Motor neuron (in vitro differentiated cells): ENCODE measurements at places on chromosomes 2 and 18. TPM values are rescaled to one million over a fixed set of nuclear protein-coding genes. Genes with fewer than 3 reads are reported as not detected.

STPG4 gene
- 0.13 and 0.22 TPM in 2 replicates for total RNA-seq

DNA sequence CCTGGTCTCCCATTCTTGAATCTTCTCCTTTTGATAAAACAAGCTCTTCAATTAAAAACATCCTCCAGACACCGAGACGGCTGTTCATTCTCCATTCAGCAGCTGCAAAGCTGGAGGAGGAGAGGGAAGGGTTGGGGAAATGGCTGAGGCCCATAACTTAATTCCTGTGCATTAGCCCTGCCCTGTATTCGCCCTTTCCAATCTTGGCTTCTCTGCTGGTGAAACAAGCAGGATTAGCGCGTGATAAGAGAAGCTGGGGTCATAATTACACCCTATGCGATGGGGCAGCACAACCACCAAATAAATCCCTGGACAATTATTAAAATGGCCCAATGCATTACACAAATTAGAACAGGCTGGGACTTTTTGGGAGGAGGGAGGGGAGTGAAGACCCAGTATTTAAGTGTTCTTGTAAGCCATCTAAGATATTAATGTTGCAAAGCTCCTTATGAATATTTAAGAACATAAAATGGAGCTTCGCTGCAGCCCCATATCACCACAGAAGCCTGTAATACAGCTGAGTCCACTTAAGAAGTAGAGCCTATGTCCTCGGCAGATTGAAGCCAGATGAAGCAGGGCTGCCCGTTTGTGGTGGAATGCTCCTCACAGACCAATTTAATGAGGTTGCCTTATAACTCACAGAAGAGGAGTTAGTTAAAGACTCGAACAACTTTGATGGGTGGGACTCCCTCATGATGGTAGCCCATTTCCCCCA, 176.6 kb upstream of the SKOR2 start:
- ATAC-seq, result no peak

PMAIP1 gene
- 6.0 and 8.2 TPM in 2 replicates for total RNA-seq

GRCh38 chr2:101873543-101873942, 118.2 kb upstream of the IL1R2 start:
- ATAC-seq, result no peak

DNA sequence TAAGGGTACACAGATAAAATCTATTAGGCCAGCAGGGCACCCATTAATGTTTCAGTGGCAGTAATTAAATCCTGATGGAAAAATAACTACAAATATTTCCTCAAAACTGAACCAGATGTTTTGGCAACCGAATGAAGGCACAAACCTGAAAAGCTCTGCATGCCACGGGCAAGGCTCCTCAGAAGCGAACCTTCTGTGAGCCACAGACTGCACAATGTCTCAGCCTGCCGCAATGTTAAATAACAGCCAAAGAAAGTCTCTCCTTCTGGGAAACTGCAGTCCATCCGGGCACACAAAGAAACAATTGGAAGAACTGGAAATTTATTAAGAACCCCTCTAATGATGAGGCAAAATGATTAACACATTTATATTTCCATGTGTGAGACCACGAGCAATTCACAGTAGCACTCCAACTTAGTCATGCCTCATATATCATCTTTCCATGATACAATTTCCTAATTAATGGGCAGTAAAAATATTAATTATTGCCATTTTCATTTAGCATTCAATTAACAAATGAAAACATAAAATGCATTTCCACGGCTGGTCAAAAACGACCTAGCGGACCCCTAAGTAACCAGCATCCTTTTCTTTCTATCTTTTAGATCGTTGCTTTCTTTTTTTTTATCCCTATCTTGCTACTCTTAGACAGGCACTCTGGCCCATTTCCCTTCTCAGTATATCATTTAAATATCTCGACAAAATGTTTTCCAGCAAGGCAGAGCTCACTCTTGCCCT, 237.5 kb downstream of the EPHA4 start:
- no peak for ATAC-seq

ITGB6 gene
- 0.05 and 0.10 TPM in 2 replicates for total RNA-seq

MOGAT1 gene
- not detected in 2 replicates for total RNA-seq

DNA sequence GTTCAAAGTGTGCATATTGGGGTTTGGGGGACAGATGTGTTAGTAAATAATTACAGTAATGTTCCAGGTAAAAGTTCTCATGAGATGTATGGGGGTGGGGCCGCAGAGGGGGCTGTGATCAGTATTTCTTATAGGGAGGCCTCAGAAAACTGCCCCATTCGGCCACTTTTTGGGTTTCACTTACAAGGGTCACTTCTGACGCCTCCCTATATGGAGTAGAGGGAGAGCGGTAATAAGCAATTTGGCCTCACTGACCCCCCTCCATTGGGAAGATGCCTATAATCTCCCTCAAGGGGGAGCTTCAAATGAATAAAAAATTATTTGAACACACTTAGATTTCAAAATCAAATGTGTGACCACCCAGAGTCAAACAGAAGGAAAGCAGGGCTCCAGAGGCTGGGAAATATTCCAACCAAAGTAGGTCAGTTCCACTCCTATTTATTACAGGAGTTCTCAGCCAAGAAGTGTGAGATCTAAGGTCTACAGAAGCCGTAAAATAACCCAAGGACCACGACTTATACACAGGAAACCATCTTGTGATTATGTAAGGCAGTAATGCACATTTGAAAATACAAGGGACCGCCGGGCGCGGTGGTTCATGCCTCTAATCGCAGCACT, 2.7 kb downstream of the SCTR start:
- no peak for ATAC-seq

GRCh38 chr2:108266218-108266617, 22.5 kb upstream of the SULT1C2 start:
- ATAC-seq, result no peak

GRCh38 chr2:71860381-71860926, 287.2 kb downstream of the CYP26B1 start:
- no peak for ATAC-seq

DNA sequence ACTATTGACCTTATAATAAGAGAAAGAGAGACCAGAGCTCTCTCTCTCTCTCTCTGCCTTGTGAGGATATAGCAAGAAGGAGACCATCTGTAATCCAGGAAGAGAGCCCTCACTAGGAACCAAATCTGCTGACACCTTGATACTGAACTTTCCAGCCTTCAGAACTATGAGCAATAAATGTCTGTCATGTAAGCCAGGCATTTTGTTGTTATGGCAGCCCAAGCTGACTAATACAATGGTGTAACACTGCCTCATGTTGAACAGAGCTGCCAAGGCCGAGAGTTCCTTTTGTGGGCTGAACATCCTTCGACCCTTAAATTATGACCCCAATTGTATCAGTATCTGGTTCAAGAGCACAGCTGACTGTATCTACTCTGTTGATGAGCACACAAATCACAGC, 108.0 kb downstream of the LRRC30 start:
- no peak for ATAC-seq

LRP1B gene
- 0.04 and 0.35 TPM in 2 replicates for total RNA-seq

- ATAC-seq, result no peak
Observed at GRCh38 chr2:163373496-163373895, 362.3 kb downstream of the FIGN start.

C2orf66 gene
- 0.86 and 2.2 TPM in 2 replicates for total RNA-seq

GALNT3 gene
- total RNA-seq, result 3.6 and 4.6 TPM in 2 replicates

DNA sequence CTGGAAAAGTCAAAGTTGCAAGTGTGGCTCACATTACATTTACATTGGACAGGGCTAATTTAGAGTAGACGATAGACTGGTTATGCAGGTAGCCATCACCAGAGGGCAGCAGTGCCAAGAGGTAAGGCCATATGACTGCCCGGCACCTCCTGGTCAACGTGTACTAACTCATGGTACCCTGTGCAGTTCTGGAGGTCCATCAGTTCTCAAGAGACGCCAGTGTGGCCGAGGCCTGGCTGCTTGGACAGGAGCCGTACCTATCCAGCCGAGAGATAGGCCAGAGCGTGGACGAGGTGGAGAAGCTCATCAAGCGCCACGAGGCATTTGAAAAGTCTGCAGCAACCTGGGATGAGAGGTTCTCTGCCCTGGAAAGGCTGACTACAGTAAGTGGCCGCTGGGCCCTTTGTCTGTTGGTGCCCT, 65.8 kb upstream of the EML6 start:
- ATAC-seq, result peak; percentile 73

SH3RF3 gene
- total RNA-seq, result 3.5 and 3.6 TPM in 2 replicates

DNA sequence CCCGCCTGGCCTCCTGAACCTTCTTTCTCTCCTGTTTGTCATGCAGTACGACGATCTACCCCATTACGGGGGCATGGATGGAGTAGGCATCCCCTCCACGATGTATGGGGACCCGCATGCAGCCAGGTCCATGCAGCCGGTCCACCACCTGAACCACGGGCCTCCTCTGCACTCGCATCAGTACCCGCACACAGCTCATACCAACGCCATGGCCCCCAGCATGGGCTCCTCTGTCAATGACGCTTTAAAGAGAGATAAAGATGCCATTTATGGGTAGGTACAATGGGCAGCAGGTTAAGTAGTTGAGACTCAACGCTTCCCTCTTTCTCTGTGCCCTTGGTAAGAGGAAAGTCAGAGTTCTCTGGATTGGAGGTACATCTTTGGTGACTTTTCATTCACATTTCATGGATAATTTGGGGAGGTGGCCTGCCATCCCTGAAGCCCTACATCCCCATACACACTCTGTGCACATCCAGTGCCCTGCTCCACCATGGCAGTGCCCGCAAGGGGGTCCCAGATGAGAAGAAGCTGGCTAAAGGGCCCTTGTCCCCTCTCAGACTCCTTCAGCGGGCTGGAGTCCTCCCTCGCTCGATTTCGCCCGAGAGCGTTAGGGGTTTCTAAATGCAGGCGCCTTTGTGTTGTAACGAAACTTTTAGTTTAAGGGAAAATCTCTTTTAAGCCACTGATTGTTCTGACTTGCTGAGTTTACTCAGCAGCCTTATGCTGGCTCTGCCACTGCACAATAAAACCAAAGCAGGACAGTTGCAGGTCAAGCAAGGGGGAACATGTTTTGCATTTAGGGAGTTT, 3.0 kb downstream of the MEIS1 start:
- no peak for ATAC-seq

- no peak for ATAC-seq
Observed at GRCh38 chr18:33034945-33035344, 262.1 kb upstream of the KLHL14 start.

DNA sequence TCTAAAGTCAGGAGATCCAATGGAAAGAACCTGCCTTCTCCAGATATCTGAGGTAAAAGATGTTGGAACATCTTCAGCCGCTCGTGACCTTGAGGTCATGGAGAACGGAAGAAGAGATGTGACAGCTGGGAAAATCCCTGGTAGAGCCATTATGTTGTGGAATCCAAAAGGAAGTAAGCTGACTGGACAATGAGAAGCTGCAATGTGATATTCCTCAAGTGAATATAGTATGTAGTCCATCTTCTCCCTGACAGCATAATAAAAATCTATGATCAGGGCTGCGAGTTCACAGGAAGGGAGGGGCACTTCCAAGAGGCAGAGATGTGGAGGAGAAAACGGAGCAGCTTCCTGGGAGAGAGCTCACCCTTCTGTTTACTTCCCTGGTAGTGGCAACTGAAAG, 201.0 kb upstream of the SP5 start:
- ATAC-seq, result no peak

DNA sequence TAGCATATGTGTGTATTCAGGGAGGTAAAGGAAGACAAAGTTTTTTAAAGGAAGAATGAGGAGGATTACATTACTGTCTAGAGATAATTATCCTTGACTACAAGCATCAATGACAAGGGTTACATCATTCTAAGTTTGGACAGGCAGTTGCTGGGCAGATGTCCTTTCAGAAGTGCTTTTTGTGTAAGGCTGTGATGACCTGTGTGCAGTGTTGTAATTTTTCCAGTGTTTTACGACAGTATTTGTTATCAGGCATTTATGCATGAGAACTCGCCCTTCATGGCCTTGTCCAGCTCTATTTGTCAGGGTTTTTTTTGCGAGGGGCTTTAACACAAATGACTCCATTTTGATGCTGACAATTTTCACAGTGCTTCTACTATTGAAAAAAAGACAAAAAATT, 658.3 kb upstream of the NXPH2 start:
- ATAC-seq, result no peak

OR6B2 gene
- 0.18 TPM in 1 of 2 replicates, not detected in the other for total RNA-seq

- ATAC-seq, result no peak
Observed at GRCh38 chr18:29062921-29063320, 886.0 kb upstream of the CDH2 start.

CD8B2 gene
- 0.05 and 0.10 TPM in 2 replicates for total RNA-seq

PLGLB1 gene
- total RNA-seq, result 1.7 and 2.0 TPM in 2 replicates
